ENCODE measurements at places on chromosomes 7 and 10. TPM values are rescaled to one million over a fixed set of nuclear protein-coding genes. Genes with fewer than 3 reads are reported as not detected.

Gene SPDYE2B
- not detected for total RNA-seq

Gene ADAM22
- 14.0 TPM for total RNA-seq

Gene ASAH2
- total RNA-seq, result 1.7 TPM

Gene CPA5
- 2.6 TPM for total RNA-seq

Gene SRGN
- 0.59 TPM for total RNA-seq

Gene PTCD1
- 8.2 TPM for total RNA-seq

Gene UROS
- total RNA-seq, result 40.3 TPM

Gene COX15
- total RNA-seq, result 49.9 TPM

Gene CYP3A4
- not detected for total RNA-seq

Gene NIPSNAP2
- 59.1 TPM for total RNA-seq

Gene TEX47
- total RNA-seq, result not detected

Gene HTR7
- 0.26 TPM for total RNA-seq

Gene RASSF4
- total RNA-seq, result 22.0 TPM

Gene NEUROG3
- not detected for total RNA-seq

Gene UPK3BL2
- total RNA-seq, result 2.8 TPM

Gene POT1
- total RNA-seq, result 77.7 TPM

Gene PRKG1
- total RNA-seq, result 3.0 TPM

Gene NKX2-3
- not detected for total RNA-seq

Gene NANOS1
- 54.2 TPM for total RNA-seq

Gene PPIA
- 4,792 TPM for total RNA-seq

Gene SLC18A2
- total RNA-seq, result 0.10 TPM

Gene SPAG6
- 1.3 TPM for total RNA-seq

Gene C10orf71
- total RNA-seq, result 4.5 TPM

Gene CXCL12
- total RNA-seq, result not detected

Gene EN2
- 0.81 TPM for total RNA-seq

Gene PPP1R17
- not detected for total RNA-seq

Gene KLF14
- total RNA-seq, result 1.6 TPM

Measured in SJCRH30 (cell line).